ENCODE measurements at places on chromosomes 16 and 17.

DNA sequence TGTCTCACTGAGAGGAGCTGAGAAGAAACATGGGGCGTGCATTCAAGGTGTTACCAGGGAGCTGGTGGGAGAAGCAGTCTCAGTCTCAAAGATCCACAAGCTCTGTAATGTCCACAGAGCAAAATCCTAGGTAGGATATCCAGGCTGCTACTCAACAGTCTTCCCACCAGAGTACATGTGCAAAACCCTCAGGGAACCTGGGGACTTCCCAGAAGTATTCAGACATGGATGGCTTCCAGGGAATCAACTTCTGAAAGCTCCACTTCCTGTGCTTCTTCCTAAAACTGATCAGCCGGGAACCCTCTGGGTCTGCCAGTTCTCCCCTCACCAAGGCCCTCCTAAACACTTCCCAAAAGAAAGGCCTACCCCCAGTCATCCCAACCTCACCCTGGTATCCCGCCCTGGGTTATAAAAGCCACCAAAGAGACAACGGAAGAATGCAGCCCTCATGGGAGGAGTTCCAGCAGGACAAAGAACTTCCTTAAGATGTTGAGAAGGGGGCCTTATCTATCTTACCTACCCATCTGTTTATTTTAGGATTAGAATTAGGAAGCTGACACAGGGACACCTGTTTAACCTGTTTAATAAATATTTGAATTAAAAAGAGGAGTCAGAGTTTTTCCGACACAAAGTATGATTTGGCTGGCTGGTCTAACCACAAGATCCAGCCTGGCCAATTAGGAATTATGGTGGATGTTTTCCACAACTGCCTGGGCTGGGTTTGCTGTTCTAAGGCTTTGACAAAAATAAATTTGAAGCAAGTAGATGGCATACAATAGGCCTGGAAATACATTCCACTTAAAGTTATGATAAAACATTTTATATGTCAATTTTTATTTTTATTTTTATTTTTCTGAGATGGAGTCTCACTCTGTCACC, 37.0 kb downstream of the CUEDC1 start:
- no peak for DNase-seq

- no peak for DNase-seq
These were observed 237.8 kb downstream of the PRKCA start for GRCh38 chr17:66540131-66540781.

DNA sequence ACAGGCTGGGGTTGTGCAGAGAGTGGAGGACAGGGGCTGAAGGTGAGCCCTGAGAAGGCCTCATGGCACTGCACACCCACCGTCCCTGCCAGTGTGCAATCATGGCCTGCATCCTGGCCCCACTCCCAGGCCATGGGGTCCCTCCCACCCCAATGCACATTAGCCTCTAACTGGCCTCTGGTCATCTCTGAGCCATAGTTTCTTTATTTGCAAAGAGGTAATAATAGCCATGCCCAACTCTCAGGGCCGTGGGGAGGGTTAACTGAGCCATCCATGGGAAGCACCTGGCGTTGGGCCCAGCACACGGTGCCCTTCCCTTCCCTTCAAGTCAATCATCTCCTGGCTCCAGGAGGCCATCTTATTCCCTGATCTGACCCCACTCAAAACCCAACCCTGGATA, 10.8 kb upstream of the ITGA3 start:
- no peak for DNase-seq

GRCh38 chr17:80012765-80013741, 22.6 kb downstream of the TBC1D16 start:
- no peak for DNase-seq

GRCh38 chr17:15342460-15342859, 1.1 kb upstream of the TEKT3 start:
- no peak for DNase-seq

- no peak for DNase-seq
These were observed 211.8 kb downstream of the ZNF423 start for GRCh38 chr16:49644145-49644463.

DNA sequence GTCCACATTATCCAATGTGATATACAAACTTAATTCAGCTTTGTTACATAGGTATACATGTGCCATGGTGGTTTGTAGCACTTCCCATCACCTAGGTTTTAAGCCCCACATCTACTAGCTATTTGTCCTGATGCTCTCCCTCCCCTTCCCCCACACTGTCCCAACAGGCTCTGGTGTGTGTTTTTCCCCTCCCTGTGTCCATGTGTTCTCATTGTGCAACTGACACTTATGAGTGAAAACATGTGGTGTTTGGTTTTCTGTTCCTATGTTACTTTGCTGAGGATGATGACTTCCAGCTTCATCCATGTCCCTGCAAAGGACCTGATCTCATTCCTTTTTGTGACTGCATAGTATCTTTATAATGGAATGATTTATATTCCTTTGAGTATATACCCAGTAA, 196.7 kb downstream of the CDH11 start:
- DNase-seq = no peak

DNA sequence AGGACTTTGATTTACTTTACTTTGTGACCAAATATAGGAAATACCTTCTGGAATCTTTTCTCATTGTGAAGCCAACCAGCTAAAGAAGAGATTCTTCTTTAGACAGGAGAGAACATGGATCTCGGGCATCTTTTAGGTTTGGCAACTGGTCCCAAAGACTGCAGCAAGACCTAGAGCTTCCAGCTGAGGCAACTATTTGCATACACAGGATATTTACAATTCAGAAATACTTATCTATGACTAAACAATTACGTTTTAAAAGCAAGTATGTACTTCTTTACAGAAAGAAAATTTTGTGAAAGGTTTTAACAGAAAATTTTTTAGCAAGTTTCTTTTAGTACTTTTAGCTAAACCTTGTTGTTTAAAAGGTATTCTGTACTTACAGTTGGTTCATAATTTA, 106.5 kb downstream of the MAP2K4 start:
- DNase-seq = no peak

GRCh38 chr16:54318941-54319340, 32.4 kb upstream of the IRX3 start:
- DNase-seq = no peak

GRCh38 chr16:84986879-84987278, 24.5 kb downstream of the ZDHHC7 start:
- DNase-seq = no peak

- DNase-seq = no peak
These were observed 49.3 kb downstream of the AKAP10 start for GRCh38 chr17:19928299-19928698.

GRCh38 chr16:51464996-51465395, 313.9 kb upstream of the SALL1 start:
- peak; percentile 60 for DNase-seq

- no peak for DNase-seq
These were observed 38.2 kb upstream of the ZC3H18 start for GRCh38 chr16:88531931-88532433.

- DNase-seq = no peak
These were observed 365.6 kb downstream of the SLC39A11 start for GRCh38 chr17:72726936-72727335.

GRCh38 chr17:79041723-79042420, 17.9 kb downstream of the C1QTNF1 start:
- no peak for DNase-seq

DNA sequence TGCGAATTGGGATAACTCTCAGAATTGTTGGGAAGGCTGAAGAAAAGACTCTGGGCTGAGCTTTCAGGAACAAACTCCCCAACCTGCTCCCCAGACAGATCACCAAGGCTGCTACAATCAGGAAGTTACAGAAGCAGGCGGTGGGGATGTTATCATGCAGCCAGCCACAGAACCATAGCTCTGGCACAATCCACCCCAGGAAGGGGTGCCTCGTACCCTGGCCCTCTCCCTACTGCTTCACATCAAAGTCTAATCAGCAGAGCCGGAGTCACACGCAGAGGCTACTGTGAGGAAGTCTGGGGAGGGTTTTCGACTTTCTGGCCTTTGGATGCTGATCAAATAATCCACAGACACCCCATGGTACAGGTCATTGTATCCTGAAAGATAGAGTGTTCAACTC, 86.8 kb downstream of the NTN1 start:
- no peak for DNase-seq

DNA sequence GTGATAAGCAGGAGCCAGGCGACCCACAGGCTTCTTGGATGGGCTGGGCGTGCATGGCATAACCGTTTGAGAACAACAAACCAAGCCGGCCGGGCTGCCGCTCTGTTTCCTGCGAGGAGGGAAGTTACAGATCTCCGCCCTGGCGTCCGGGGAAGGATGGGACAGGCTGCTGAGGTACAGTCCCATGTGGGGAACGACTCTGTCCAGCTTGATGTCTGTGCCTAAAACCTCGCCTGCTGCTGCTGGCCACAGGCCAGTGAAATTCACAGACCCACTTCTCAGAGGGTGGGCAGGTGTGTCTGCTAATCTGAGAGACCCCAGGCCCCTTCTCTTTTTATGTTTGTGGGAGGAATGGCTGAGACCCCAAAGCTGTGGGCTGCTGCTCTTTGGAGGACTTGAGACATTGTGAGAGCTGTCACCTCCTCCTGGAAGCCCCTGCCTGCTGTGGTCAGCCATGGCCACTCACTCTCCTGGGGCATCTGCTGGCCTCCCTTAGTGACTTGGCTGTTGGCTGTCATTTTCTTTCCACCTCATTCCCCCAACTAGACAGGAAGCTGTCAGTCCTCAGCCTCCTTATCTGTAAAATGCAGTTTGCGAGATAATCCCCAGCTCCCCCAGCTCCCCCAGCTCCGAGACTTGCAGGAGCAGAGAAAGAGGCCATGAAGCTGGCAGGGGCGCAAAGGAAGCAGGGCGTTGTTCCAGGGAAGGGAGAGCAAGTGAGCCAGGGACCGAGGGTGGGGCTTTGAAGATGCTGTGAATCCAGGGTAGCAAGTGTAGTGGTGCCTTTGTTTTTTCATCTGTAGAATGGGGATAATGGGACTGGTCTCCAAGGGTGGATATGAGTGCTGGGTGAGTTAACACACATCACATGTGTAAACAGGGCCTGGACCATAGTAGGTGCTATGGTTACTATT, 51.0 kb downstream of the CMIP start:
- DNase-seq = no peak

DNA sequence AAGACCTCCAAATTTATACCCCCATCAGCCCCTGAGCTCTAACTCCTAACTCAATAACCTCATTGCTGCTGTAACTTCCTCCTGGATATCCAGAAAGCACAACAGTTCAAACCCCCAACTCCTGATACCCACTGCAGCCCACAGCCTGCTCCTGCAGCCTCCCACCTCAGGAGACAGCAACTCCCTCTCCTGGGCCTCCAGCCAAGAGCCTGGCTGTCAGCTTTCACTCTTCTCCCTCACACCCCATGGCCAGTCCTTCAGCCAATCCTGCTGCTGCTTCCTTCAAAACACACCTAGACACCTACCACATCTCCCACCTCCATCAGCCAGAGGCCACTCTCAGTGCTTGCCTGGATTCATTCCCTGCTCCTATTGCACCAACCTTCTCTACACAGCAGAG, 5.4 kb downstream of the GINS2 start:
- no peak for DNase-seq

DNA sequence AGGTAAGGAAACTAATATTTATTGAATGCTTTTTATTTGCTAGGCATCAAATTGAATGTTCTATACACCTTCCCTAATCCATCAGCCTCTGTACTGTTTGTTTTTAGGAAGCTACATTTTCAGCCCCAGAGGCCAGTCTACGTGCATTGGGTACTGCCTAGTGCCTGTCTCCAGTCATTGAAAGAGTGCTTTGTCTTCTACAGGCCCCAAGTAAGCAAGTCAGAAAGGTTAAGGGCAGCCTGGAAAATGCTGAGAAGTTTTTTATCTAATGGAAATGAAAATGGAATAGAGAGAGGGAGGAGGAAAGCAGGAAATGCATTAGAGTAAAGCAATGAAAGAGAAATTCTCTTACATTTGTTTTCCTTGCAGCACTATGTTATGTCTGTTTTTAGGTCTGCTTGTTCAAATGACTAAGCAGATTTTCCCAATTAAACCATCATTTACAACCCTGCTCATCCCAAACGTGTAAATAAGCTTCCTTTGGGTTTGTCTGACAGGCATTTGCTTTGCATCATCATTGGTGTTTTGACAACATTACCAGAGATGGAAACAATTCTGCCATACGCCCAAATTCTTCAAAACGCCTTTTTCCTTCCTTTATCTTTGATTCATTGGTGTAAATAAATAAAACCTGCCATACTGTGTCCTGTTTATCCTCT, 116.0 kb upstream of the GOT2 start:
- no peak for DNase-seq

GRCh38 chr16:49556606-49557446, 183.2 kb downstream of the C16orf78 start:
- DNase-seq = no peak

GRCh38 chr16:58628845-58629732, 537 bp downstream of the CNOT1 start:
- DNase-seq = peak; percentile 93

DNA sequence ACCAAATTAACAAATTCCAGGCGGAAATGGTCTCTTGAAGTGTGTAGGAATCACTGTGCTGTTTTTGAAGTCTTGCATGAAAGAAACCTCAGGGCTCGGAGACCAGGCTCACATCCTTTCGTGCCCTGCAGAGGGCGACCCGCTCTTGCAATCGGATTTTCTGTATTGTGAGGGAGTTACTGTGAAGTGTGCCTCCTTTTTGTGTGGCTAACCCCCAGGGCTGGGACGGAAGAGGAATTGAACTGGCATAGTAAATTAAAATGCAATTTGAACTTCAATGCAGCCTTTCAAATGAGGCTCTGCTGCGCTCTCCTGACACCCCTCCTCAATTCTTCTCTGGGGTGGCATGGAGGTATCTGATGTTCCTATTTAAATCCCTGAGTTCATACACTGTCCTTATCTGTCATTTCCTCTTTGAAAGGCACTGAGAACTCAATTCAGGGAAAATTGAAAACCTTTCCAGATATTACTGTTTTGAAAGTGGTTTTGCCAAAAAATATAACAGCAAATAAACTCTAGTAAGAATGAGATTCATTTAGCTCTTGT, 51.5 kb upstream of the MGAT5B start:
- no peak for DNase-seq

GRCh38 chr16:50694206-50694605, 800 bp downstream of the NOD2 start:
- DNase-seq = no peak

- DNase-seq = no peak
These were observed 7.3 kb downstream of the ACACA start for GRCh38 chr17:37399265-37399803.

DNA sequence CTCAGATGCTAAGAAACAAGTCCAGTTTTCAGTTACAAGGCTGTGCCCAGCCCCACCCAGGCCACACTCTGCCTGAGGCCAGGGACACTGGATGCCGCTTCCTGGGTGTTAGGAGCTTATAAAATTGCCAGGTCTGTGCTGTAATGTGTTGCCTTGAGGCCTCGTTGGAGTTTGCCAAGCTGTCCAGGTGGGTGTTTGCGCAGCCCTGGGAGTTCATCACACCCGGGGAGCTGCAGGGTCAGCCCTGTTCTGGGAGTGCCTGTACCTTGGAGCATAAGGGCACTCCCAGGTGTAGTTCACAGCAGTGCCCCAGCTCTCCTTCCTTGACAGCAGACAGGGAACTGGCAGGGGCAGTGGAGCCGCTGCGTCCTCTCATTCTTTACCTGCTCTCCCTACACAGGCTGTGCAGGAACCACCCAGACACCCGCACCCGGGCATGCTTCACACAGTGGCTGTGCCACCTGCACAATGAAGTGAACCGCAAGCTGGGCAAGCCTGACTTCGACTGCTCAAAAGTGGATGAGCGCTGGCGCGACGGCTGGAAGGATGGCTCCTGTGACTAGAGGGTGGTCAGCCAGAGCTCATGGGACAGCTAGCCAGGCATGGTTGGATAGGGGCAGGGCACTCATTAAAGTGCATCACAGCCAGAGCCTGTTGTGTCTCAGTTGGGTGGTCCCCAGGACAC, 1.6 kb downstream of the GFER start:
- no peak for DNase-seq
